Tongue (tissue), 3 donors: ENCODE measurements at places on chromosomes 2 and 18. TPM values are rescaled to one million over a fixed set of nuclear protein-coding genes. Genes with fewer than 3 reads are reported as not detected.

DNA sequence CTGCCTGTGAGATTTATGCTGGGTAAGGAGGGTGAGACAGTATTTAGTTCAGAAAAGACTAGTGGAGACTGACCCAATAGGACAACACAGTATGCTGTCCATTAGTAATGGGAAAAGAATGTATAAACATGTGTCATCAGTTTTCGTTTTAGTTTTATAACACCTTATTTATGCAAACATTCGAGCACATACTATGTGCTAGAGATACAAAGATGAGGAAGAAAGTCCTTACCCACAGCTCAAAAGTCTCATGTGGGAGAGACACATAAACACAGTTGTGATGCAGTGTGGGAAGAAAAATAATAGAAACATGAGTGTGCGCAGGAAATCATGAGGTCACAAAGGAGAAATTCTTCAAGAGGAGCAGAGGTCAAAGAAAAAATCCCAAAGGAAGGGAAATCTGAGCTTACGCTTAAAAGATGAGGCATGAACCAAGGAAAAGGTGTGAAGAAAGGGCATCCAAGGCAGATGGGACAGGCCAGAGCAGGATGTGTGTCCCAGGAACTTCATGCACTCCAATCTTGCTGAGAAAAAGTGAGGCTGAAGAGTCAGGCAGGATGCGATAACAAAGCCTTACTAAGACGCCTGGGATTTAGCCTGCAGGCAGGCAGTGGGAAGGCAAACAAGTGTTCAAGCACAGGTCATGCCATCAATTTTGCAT is 8.1 kb downstream of the METTL21A start:
- DNase-seq = no peak

GRCh38 chr2:181275643-181276070 is 181.5 kb upstream of the ITGA4 start:
- no peak for DNase-seq

GRCh38 chr2:74037379-74037860 is 52.7 kb downstream of the TET3 start:
- DNase-seq = peak; percentile 67

GRCh38 chr2:20562540-20563225 is 88.2 kb downstream of the HS1BP3 start:
- peak; percentile 45 for DNase-seq

GRCh38 chr2:205762881-205763280 is 80.6 kb downstream of the NRP2 start:
- DNase-seq = no peak

GRCh38 chr2:48747319-48747718 is 8.2 kb downstream of the LHCGR start:
- DNase-seq = no peak

DNA sequence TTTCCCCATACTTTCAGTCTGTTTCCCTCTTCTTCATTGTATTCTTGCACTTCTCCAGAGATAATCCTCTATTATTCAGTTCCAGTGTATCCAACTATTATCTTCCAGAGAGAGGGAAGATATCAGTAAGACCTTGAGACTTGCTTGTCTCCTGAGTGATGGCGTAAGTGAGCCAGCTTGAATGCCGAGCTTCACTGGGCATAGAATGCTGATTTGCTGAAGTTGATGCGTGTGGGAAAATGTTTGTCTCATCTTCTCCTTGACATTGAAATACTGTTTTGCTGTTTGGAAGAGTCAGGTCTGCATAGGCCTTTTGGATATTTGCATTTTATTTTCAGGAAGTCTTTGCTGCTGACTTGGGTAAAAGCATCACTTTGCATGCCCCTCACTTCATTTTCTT is 41.1 kb upstream of the MGAT5 start:
- no peak for DNase-seq

DNA sequence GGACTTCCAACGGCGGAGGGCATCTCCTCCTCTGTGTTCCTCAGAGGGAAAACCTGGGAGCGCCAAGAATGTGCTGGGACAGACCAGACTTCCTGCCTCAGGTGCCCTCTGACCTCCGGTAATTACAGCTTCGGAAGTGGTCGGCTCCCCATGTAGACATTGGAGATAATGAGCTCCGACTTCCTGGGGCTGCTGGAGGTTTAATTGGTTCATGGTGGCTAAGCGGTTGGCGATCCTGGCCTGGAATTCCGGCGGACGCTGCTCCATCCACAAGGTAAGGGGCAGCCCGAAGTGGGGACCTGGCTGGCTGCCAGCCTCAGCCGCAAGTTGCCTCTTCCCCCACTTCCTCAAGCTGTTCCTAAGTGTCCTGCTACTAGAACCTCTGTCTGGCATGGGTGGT is 83.2 kb upstream of the EPC2 start:
- no peak for DNase-seq

DNA sequence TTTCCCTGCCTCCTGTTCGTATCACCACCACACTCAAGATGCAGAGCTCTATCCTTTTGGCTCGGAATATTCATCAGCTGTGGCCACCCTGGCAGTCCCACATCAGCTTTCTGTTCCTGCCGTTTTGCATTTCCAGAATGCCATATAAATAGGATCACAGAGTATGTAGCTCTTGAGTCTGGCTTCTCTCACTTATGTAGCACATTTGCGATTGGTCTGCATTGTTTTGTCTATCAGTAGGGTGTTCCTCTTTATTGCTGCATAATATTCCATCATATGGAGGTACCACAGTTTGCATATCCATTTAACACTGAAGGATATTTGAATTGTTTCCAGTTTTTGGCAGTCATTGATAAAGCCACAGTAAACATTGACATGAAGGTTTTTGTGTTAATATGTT is 104.6 kb downstream of the SH3RF3 start:
- no peak for DNase-seq

DNA sequence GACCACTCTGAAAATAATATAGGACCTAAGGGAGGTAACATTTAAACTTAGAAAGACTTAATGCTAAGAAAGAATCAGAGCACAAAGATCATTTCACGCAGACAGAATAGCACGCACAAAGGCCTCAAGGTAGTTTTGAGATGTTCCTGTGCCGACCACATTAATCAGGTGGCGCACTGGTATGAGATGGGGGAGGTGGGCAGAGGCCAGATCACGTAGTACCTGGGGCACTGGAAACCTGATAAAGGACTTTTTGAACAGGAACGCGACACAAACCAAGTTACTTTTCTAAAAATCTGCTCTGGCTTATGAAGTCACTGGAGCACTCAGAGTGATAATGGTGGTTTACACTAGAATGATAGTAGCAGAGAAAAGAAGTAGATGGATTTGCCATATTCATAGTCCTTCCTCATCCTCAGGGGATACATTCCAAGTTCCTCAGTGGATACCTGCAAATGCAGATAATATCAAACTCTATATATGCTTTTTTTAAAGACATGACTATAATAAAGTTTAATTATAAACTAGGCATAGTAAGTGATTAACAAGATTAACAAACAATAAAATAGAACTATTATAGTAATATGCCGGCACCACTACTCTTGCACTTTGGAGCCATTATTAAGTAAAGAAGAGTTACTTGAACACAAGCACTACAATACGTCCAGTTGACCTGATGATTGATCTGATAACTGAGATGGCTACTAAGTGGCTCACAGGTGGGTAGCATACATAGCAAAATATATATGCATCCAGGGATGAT is 42.6 kb upstream of the CDCA7 start:
- DNase-seq = no peak

DNA sequence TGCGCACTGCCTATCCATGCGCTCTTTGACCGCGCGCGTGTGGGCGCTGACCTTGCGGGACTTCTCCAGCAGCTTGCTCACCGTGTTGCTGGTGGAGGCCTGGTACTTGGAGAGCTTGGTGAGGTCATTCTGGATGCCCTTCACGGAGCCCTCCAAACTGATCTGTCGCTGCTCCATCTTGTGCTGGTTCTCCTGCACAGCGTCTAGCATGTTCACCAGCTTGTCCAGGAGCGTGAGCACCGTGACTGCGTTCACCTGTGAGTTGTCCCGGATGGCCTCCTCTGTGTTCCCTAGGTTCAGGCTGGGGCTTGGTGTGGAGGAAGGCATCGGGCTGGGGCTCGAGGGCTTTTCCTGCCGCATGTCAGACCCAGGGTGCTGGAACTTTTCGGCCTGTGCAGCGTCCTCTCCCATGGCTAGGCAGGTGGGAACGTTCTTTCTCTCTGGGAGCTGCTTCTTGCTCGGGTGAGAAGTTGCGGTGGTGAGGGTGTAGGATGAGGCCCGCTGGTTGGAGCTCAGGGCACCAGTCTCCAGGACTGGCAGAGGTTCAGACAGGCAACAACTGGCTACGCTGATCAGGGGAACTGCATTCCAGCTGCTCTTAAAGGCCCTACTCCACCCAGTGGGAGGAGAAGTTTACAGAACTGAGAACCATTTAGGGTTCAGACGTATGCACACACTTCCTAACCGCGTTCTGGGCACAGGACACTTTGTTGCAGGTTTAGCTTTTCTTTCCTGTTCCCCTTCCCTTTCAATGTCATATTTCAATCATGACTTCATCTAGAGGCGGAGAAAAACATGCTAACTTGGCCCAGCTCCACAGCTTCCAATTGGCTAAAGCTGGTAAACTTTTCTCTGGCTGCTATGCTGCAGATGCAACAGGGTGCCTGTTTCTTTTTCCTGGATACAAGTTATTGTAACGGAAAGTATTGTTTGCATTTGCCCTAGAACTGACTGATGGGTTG is at the start of gene CAVIN2:
CAVIN2 (minus strand) TSS at position 574 of the 962 bp plus-strand sequence; CDS start at position 411, 163 bp downstream.
- DNase-seq = peak; percentile 91

GRCh38 chr2:275466-275865 is 10.7 kb downstream of the ACP1 start:
- DNase-seq = no peak

DNA sequence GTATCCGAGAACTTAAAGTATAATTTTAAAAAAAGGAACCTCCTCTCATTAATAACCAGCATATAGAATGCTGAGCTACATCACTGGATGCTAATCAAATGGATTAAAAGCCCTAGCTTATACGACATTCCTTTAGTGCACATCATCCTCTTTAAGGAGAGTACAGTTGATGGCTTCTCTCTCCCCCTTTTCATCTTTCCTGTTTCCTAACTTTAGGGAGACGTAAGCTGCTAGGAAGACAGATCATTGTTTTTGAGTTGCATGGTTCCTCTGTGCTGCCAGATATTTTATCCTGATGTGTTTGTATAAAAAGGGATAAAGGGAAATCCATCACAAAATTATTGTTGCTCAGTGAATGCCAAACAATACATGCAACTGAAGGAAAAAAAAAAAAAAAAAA is 94.2 kb downstream of the SLC8A1 start:
- DNase-seq = no peak

- DNase-seq = no peak
These were observed 167.4 kb upstream of the STON1 start for GRCh38 chr2:48362515-48362914.

DNA sequence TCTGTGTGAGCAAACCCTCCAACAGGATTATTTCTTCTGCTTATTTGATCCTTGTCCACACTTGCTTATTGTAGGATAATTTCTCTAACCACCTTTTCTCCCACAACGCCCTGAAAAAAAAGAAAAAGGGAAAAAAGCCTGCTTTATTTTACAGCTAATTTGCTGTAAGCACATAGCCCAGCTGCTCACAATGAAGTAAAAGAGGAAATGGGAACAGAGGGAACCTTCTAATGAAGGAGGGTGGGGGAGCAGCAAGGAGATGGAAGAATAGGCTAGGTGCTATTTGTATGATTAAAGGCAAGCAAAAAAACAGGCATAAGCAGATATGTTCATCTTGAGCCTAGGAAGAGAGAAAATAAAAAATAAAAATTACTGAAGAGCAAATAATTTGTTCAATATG is 331.6 kb downstream of the TXNL1 start:
- no peak for DNase-seq

- DNase-seq = no peak
These were observed 263.7 kb downstream of the DOK6 start for GRCh38 chr18:69664399-69664798.

GRCh38 chr2:68516051-68516955 is 48.9 kb downstream of the APLF start:
- DNase-seq = peak; percentile 19

DNA sequence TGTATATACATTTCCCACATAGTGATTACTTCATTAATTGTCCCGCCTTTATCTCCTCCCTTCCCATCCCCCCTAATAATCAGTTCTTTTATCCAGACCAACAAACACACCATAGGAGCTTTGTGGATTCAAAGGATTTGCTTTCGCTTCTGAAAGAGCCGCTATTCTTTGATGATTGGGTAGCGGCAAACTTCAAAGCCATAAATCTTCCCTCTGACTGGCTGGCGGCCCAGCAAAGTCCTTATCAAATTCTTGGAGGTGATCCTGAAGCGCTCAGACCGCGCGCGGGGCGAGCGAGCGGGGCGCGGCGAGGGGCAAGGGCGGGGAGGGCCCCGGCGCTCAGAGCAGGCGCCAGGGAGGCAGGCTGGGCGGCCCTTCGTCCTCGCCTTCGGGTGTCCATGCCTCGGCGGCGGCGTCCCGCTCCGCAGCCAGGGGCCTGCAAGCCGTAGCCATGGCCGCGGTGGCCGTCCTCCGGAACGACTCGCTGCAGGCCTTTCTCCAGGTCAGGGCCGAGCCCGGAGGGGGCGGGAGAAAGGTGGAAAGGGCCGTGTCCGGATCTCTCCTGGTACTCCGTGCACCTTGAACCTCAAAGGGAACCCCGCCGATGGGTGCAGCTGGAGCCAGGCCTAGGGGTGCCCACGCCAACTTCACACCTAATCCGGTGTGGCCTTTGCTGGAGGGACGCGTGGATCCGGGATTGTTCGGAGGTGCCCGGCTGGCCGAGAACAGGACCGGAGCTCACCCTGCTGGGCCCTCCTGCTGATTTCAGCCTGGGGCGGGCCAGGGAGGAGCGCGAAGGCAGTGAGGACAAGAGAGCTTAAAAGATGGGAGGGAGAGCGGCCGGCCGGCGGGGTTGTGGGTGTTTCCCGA is at the start of gene SP5:
SP5 (plus strand) TSS at position 276 of the 870 bp plus-strand sequence; CDS start at position 452, 176 bp downstream.
- DNase-seq = peak; percentile 67

- DNase-seq = no peak
These were observed 119.3 kb upstream of the PKDCC start for GRCh38 chr2:41928526-41928925.

GRCh38 chr18:47172476-47172875 is 3.7 kb downstream of the IER3IP1 start:
- DNase-seq = no peak

The CROCC2 gene
- not detected for total RNA-seq

The PLEK gene
- total RNA-seq = 6.1 TPM

The ZBTB7C gene
- 17.8 TPM for total RNA-seq

The PEX13 gene
- total RNA-seq = 38.9 TPM

The IGFBP2 gene
- 336 TPM for total RNA-seq

The EN1 gene
- total RNA-seq = 0.41 TPM

The RGPD6 gene
- total RNA-seq = 54.0 TPM

The MYO7B gene
- 1.5 TPM for total RNA-seq
